ENCODE measurements at places on chromosomes 2 and 18.

DNA sequence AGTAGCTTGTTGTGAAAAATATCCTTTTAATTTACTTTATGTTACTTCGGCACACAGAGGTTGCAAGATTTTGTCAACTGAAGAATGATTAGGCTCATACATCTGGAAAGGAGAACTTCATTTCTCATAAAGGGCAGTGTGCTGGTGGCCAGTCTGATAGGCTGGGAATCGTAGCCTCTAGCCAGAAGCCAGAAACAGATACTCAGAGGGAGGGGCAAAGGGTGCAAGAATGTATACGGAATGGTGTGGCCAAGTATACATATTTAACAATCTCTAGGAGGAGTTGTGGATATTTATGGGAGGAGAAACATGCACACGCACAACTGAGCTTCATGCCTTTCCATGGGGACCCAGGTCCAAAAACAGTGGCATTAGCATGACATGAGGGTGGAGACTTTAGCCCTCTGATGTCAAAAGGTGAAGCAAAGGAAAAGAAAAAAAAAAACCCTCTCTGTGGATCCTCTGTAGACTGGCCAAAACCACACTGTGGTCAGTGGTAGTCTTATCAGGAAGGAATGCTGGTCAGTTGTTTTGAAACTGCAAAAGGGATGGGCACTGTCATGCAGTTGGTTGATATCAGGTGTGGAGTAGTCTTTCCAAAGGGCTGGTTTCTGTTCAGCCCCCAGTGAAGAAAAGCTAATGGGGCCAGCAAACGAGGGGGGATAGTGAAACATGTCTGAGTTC, 34.9 kb upstream of the APCDD1 start:
- DNase-seq: no peak

DNA sequence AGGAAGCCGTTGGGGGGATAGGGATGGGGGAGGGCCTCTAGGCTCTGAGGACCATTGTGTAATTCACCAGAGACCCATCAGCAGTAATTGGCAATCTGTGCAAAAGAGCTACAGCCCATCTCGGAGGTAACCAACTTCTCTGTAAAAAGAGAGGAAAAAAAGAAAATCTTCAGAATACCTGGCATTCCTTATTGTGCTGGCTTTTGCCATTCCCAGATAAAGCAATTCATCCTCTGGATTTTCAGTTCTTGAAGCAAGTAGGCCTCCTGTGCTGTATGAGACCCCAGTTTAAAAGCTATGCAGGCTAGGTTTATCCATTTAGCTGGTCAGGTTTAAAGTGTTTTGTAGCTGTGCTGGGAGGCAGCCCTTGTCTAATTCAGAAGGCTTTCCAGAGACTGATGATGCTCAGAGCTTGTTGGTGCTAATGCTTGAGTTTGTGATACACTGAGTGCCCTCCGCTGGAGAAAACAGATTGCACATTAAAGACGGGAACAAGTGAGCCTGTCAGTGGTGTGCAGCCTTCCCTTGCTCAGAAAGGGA, at the start of gene LRRTM4:
TSS of gene LRRTM4 (minus strand) at position 446 of the 540 bp plus-strand sequence.
- no peak for DNase-seq

DNA sequence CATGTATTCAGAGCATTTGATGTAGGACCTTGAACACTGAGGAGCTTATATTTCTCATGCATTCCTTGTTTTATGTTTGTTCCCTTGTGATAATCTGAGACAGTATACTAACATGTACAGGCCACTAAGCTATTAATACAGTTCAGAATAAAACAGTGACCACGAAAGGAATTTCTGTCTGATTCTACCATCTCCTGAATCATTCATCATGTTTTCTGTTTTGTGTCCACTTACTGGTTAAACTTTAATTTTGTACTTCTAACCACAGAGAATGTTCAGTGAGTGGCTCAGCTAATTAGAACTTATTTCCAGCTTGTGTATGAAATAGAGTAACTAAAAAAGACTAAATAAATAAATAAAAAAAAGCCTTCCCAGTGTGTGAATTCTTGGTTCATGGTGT, 110.4 kb downstream of the LRP1B start:
- no peak for DNase-seq

- DNase-seq: no peak
Observed at GRCh38 chr18:21481739-21482138, 118.8 kb downstream of the ESCO1 start.

GRCh38 chr2:181750305-181750704, 70.0 kb upstream of the NEUROD1 start:
- DNase-seq: no peak

GRCh38 chr2:11092701-11093335, 62.4 kb upstream of the SLC66A3 start:
- no peak for DNase-seq

DNA sequence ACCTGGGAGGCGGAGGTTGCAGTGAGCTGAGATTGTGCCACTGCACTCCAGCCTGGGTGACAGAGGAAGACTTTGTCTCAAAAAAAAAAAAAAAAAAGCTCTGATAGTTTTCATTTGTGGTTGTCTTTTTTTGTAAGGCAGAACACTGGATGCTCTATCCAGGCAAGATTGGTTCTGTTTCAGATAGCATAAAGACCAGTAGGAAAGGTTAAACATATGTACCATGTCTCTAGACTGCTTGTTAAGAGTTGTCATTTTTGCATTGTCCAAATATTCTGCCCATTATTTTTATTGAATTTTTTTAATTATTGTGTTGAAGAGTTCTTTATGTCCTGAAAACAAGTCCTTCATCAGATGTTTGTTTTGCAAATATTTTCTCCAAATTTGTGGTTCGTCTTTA, 60.0 kb downstream of the NCOA1 start:
- no peak for DNase-seq

DNA sequence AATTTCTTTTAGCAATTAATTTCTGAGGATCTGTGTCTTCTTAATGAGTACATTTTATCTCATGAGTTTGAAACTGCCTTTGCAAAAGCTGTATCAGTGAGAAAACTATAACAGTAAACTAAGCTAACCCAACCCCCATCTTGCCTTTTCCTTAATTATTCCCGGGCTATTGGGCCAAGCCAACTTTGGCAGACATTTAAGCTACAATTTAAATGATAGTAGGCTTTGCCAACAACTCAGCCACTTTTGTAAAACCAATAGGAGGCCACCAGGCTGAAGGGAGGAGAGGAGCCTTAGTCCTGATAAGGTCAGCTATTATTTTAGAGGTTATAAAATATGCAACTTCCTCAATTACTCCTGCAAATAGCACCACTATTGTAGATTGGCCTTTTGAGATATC, 218.0 kb upstream of the KCNJ3 start:
- DNase-seq: no peak

GRCh38 chr18:71020342-71021029, 731.6 kb downstream of the SOCS6 start:
- no peak for DNase-seq

DNA sequence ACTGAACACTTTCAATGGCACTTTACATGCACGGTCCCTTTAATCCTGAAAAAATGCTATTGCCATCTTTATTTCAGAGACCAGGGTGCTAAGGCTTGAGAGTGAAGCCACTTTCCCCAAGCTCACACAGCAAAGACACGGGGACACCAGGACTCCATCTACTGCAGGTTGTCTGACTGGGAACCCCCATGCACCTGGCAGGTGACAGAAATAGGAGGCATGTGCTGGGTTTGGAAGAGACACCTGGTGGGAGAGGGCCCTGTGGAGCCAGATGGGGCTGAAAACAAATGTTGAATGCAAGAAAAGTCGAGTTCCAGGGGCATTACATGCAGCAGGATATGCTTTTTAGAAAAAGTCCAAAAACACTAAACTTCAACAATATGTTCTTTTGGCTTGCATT, 5.2 kb upstream of the EHD3 start:
- no peak for DNase-seq

DNA sequence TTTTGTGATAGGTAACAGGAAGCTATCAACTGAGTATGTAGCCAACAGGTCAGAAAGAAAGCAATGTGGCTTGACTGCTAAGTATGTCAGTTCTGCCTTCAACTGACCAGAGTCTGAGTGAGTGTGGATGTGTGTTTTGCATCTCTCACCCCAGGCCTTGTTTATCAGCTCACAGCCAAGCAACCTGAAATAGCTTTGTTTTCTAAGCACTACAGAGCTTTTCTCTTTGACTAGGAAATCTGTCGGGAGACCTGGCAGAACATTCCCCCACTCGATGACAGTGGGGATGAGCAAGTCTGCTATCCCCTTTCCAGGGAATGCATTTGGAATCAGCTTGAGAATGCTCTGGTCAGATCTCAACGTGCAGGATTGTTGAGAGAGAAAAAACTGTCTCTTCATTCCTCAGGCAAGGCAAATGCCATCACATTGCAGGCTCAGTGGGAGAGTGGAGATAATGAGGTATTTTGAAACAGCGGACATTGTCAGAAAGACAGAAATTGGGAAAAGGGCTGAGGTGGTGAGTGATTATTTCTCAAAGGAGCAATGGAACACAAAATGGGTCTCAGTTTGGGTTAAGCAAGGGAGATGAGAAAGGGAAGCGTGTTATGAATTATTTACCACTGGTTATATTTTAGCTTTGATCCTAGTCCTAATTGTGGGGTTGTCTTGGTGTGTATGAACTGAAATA, 233.8 kb upstream of the PIK3C3 start:
- no peak for DNase-seq

- no peak for DNase-seq
Observed at GRCh38 chr2:112295407-112296078, 20.1 kb downstream of the ZC3H6 start.

DNA sequence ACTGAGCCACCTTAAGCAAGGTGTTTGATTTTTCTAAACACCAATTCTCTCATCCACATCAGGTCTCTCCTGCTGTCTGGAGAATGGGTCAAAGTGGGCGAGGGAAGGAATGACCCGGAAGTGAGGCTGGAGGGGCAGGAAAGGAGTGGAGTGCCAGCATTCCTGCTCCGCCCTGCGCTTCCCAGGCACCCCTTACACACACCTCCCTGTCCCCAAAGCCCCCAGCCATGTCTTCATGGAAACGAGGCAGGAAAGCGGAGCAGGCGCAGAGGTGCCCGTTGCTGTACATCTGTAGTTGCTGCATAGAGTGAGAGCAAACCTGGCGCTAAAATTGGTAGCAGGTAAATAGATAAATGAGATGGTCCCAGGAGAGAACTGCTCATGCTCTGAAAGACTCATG, 27.2 kb upstream of the NT5DC4 start:
- no peak for DNase-seq

GRCh38 chr2:29482867-29483266, 367.7 kb downstream of the CLIP4 start:
- DNase-seq: no peak

DNA sequence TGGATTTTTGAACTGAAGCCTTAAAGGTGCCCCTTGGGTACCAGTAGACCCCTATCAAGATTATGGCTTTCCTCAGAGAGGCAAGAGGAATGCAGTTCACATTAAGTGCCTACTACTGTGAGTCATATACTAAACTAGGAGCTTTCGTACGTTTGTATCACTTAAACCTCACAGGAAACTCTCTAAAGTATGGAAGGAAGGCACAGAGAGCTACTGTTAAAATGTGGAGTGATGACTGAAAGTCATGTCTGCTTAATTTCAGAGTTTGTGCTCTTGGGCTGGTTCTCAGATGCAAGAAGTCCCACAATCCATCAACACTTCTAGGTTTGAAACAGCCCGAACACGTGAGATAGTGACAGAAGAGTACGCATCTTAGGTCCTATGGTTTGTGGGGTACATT, 4.7 kb downstream of the PLCL1 start:
- DNase-seq: no peak

DNA sequence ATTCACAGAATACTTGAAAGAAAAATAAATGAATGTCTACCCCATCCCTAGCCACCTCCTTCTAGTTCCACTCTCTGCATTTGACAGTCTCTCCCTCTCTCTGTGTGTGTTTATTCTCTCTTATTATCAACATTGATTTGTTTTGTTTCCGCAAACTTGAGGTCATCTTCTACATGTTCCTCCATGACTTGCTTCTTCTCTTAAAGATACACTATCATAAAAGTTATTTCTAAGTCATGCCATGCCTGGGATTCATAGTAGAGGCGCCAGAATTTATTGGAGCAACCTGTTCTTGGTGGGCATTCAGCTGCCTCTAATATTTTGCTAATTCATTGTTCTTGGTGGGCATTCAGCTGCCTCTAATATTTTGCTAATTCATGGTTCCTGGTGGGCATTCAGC, 58.9 kb upstream of the SMAD7 start:
- DNase-seq: no peak

GRCh38 chr18:57475903-57476302, 40.7 kb downstream of the ONECUT2 start:
- no peak for DNase-seq

DNA sequence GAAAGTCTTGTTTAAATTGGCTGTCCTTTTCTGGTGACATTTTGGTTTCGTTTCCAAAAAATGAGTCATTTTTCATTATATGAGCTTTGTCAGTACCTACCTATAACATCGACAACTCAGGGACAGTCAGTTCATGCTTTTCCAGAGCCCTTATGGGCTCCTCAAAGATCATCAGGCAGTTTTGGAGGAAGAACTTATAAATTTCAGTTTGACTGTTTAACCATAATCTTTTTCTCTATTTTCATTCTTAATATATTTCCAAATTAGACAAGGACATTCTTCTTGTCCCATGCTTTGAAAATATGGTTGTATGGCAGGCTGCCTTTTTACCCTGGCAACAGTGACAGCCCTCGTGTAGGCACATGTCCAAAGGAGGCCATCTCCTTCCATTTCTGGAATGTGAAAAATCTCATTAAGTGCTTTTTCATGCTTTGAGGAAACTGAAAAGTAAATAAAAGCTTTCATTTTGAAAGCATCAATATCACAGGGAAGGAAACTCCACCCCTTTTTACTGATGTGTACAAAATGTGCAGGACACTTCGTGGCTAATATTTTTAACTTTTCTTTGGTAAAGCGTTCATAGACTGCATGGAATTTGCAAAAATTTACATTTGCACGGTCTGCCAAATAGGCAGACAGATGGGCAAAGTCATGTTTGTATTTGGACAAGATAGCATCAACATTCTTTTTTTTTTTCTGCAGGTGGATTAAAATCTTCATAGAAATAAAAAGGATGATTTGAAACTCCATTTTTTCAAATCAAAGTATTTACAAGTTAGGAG, 7.2 kb upstream of the PROC start:
- no peak for DNase-seq

- no peak for DNase-seq
Observed at GRCh38 chr18:59787998-59788790, 91.0 kb upstream of the CCBE1 start.

- DNase-seq: no peak
Observed at GRCh38 chr2:36371070-36371874, 15.7 kb downstream of the CRIM1 start.

GRCh38 chr2:79393107-79393685, 119.7 kb upstream of the CTNNA2 start:
- no peak for DNase-seq

DNA sequence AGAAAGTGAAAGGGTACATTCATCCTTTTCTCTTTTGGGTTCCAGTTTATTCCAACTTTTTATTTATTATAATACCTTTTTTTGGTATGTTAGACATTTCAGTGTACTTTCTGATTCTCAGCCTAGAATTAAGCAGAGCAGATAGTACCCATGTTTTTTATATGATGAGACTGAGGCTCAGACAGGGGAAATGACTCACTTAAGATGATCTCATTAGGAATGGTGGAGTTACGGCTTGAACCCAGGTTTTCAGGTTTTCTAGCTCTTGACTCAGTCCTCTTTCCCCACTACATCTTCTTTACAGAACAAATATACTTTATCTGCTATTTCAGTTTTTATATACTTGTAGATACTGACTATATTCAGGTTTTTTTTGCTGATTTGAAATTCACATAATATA, 51.7 kb upstream of the OTX1 start:
- DNase-seq: no peak
